Activated CD4-positive, alpha-beta T cell treated with anti-CD3 and anti-CD28 coated beads, Interleukin-2, amount 50 U/mL, for 48 hours (primary cell): ENCODE measurements at places on chromosomes 3 and 15.

GRCh38 chr3:75334299-75334698 is 329.8 kb upstream of the FRG2C start:
- no peak for DNase-seq

DNA sequence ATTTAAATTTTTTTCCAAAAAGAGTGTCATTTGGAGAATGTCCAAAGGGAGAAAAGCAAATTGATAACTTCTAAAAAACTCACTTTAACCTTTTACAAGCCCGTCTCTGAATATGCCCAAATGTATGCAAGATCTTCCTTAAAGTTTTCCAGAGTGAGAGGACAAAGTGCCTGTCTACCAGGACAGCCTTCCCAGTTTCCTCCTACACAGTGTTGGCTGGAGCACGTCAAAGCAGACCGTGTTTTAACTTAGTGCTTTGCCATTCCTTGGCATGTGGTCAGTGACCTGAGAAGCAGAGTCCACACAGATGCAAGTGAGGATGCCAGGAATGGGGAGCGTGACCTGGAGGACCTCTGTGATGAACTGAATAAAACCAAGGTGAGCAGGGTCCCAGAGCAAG is 245.7 kb downstream of the FAM43A start:
- no peak for DNase-seq

DNA sequence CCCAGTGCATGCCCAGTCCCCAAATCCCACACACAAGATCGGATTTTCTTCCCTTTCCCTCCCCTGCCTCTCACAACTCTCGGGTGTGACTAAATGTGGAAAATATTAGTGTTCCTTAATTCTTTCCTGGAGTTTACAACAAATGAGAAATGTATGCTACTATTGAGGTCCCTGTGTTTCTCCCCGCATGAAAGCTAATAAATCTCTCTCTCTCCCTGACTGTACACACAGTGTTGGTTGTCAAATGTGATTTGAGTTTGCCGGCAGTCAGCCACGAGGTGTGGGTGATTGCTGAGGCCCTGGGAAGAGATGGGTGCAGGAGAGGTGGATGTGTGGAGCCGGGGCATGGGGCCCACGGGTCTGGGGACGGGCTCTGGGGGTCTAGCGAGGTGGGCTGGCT is 161.4 kb upstream of the IQSEC1 start:
- DNase-seq = no peak

DNA sequence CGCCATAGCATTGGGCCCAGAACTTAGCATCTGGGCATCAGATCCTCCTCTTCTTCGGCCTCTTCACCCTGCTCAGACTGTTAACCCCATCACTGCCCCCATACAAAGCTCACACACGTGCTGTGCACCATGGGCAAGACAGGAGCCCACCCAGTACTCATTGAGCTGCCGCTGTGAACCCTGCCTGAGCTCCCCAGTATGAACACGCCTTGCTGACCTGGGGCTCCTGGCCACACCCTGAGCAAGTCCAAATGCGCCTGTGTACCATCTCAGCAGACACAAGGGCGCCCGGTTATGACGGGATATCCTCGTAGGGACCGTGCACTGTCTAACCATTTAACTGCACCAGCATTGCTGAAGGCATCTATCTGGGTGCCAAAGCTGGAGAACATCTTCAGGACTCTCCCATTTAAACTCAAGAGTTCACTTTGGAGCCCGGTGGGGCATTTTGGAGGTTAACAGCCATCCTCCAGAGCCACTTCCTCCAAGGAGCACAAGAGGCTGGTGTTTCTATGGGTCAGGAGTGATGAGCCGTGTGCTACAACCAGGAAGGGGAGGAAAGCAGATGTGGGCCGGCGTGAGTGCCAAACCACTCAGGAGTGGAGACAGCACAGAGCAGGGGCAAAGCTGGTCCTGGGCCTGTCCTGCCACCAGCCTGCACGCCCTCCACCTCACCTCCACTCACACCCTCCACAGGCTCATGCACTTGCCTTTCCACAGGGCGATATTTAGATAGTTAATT is 12.1 kb downstream of the PRR23E start:
- DNase-seq = no peak

DNA sequence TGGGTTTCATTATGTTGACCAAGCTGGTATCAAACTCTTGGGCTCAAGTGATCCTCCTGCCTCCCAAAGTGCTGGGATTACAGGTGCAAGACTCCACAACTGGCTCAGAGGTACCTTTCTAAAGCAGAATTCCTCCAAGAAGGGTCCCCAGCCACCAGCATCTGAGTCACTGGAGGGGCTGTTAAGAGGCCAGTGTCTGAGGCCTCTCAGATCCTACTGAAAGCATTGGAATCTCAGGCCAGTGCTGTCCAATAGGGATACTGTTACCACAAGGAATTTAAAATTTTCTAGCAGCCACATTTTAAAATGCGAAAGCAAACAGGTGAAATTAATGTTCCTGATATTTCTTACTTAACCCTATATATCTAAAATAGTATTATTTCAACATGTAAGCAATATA is 1.3 kb downstream of the CAV3 start:
- no peak for DNase-seq

DNA sequence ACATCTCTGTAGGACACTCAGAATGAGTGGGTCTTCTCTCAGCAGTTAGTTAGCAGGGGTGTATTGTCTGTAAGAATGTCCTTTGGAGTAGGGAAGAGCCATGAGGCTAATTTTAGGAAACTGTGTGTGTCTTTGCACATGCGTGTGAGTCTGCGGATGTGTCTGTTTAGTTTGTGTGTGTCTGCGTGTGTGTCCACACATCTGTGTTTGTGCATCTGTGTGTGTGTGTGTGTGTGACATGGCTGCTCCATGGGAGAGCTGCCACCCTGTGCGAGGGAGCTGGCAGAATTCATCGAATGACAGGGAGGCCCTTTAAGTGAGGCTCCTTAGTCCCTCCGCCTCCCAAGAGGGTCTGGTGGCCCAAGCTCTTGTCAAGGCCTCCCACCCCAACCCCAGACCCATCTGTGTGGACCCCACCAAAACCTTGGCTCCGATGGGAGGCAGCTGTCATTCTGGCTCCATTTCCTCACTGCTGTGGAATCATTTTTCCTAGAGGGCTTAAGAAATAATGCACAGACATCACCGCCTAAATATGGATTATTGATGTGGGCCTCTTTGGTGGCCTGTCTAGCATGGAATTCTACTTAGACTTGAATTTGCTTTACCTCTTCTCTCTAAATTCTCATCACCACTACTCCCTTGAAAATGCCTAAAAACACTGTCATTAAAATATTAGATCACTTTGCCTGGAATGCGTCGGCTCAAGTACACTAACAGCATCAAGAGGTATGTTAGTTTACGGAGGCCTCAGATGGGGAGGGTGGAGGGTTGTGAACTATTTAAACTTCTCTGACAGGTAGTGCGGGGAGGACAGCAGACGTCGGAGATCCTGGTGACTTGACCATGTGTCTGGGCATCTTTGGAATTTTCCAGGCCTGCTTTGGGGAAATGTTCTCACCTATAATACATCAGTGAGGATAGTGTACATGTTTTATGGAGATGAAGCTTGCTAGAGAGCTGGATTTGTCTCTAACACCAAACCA is 9.4 kb downstream of the ESYT3 start:
- DNase-seq = no peak
